Central memory CD4-positive, alpha-beta T cell (primary cell): ENCODE measurements at places on chromosomes 7 and 10.

GRCh38 chr10:4355350-4355749, 470.7 kb upstream of the AKR1E2 start:
- no peak for DNase-seq

- DNase-seq: no peak
Observed at GRCh38 chr10:37831495-37832333, 25.7 kb downstream of the ZNF248 start.

DNA sequence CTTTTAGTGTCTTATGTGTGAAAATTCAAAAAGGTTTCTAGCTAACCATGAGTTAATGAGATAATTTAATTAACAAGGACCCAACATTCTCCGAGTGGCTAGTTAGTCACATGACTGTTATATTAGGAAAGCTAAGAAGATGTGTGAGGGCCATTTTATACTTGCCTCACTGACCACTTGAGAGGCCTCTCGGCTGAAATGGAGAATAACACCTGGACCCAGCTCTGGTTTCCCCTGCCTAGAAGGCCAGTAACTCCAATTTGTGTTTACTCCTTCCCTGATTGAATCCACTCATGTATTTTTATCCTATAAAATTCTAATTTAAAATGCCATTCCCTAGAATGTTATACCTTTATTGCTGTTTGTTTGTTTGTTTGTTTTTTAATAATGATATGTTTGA, 1091.2 kb downstream of the KCNMA1 start:
- no peak for DNase-seq

DNA sequence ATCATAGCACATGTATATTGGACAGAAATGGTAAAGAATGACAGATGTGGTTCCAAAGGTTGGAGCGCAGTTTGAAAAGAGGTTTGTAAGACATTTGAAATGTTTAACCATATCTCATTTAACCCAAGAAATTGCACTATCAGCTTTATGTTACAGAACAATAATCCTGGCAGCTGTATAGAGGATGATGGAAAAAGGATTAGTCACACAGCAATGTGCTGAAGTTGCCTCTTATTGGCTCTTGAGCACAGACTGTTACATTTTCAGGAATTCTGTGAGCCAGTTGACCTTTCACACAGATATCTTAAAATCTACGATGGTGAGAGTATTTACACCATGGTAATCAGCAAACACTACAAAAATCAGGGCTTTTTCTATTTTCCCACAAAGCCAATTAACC, 3.9 kb downstream of the COG5 start:
- no peak for DNase-seq

- no peak for DNase-seq
Observed at GRCh38 chr7:127791446-127792189, 139.6 kb downstream of the SND1 start.

DNA sequence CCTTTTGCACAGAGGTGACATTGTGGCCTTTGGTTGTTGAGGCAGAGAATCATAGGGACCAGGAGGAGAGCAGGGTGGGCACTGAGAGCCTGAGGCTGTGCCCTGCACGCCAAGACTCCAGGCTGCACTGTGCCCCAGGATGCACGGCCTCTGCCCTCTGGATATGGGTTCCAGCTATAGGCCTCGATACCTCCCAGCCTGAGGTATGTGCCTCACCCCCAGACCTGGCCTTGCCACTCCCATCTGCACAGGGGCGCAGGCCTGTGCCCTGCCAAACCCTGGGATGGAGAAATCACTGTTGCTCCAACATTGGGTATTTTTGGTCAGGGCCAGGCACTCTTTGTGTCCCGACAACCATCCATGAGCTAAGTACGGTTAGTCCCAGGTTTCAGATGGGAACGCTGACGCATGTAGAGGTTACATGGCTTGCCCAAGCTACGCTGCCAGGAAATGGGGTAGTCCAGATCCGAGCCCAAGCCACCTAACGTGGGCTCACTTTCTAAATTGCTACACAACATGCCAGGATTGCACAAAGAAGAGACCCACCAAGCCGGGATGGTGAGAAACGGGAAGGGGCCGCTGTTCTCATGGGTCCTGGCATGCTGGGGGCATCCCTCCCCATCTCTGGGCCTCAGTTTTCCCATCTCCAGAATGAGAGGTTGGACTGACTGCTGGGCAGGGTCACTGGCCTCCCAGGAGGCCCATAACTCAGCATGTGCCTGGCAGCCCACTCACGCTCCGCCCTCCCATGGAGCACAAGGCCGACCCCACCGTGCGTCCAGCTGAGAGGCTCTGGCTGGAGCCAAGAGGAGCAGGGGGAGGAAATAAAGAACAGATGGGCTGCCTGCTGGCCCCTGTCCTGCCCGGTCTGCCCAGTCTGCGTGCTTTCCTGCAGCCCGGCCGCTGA, 44.2 kb downstream of the ZCCHC24 start:
- no peak for DNase-seq

GRCh38 chr10:3484306-3485056, 300.5 kb downstream of the KLF6 start:
- DNase-seq: no peak

DNA sequence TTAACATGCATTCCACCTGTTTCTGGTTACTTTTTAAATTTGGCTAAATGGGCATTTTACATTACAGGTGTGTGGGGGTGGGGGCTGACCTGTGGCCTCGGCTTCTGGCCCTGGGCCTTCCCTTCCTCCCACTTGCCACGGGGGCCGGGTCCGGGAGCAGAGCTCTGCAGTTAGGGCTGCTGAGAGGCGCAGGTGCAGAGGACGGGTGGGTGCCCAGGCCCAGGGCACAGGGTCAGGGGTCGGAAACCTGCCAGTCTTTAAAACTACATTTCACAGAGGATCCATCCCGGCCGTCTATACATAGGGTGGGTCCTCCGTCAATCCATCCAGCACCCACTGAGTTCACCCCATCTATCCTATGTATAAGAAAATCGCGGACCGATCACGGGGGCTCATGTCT, 106.5 kb upstream of the INSIG1 start:
- DNase-seq: no peak

DNA sequence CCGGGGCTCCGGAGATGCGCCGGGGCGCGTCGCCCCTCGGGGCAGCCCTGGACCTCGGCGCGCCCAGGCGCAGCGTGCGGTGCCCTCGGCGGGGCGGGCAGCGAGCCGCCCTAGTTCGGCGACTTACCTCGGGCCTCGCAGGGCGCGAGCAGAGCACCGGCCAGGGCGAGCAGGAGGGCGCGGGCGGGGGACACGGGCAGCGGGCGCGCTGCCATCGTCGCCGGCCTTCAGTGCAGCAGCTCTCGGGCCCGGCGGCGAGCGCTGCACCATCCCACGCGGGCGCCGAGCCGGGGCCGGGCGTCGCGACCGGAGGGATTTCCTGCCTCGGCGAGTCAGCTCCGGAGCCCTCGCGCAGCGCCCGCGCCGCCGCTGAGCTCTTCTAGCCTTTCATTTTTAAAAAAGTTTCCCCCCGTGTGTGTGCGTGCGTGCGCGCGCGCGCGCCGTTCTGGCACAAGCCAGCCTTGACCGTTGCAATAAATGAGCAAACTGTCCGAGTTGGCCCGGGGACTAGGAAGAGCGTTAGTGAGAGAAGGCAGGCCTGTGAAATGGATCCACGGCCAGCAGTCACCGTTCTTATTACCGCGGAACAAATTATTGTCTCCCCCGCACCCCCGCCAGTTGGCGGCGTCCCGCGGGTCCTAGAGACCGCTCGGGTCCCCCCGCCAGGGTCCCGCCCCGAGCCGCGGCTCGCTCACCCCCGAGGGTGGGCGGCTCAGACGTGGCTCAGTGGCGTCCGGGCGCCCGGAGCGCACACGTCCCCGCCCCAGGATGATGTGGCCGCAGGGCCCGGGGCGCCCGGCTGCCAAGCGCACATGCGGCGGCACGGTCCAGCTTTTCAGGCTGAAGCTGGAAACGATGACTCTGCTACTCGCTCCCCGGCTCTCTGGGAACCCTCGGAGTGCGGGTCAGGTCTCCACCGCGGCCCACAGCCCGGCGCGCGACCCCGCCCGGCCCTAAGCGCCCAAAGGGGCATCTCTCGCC, at the start of gene ADAM12:
Gene ADAM12, minus strand, starts transcription at position 547 of the 981 bp plus-strand sequence. Its CDS starts 332 bp downstream, at position 215.
- peak; percentile 24 for DNase-seq

- DNase-seq: no peak
Observed at GRCh38 chr10:99672884-99673283, 13.6 kb downstream of the ENTPD7 start.

DNA sequence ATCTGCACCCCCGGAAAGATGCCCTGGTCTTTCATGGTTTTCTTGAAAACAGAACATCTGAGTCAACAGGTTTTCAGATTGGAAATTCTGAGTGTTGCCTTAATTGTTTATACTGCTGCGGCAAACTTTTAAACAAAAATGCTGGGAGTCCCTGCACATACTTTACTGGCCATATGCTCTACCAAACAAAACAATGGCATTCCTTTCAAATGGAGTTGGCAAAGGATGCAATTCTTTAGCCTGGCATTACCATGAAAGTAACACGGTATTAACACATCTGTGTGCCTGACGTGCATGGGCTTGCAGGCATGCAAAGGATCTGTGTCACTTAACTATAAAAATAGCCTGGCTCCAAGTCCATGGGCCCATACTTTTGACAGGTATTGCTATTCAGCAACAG, 4.2 kb downstream of the INHBA start:
- no peak for DNase-seq

DNA sequence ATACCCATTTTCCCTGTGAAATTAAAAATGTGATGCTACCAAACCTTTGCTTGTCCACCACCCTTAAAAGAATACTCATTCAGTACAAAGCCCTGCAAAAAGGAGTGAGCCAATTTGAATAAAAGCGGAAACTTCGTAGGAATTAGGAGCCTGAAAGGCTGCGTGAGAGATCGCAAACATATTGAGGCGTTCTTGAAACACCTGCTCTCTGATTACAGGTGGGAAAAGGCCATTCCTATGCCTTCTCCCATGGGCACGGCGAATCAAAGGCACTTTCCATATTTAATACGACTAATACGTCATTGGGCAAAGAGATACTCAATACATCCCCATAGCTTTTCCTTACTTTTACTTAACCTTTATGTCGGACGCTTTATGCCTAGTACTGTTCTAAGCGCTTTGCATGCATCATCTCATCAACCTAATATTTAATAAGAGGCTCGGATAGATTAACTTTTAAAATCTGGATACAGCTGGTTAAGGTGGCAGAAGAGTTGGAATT, 30.9 kb upstream of the KMT2E start:
- DNase-seq: no peak

DNA sequence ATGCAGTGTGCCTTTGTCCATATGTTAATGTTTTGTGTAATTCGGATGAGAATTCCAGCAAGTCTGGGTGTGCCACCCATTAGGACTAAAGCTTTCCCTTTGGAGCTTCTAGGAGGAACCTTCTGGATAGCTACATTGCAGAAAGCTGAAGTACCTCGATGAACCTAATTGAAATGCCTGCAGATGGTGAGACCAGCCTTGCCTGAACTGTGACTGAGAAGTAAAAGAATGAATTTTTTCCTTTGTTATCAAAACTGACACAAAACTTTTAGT, 31.1 kb upstream of the FBXW4 start:
- no peak for DNase-seq

- DNase-seq: no peak
Observed at GRCh38 chr10:74107391-74107790, 43.2 kb downstream of the AP3M1 start.

- no peak for DNase-seq
Observed at GRCh38 chr7:4706384-4707216, 24.5 kb downstream of the FOXK1 start.
